ENCODE measurements at places on chromosomes 3 and 15. TPM values are rescaled to one million over a fixed set of nuclear protein-coding genes. Genes with fewer than 3 reads are reported as not detected.

- no peak for DNase-seq
These were observed 567.3 kb downstream of the GRM7 start for GRCh38 chr3:7428206-7428718.

Gene KLHL24
- 45.6 TPM for polyA plus RNA-seq

Gene GPR27
- polyA plus RNA-seq = 7.2 TPM

- no peak for DNase-seq
These were observed 94.1 kb downstream of the VGLL4 start for GRCh38 chr3:11549580-11550140.

Gene CCR3
- polyA plus RNA-seq = 0.27 TPM
